ENCODE measurements at places on chromosomes 6 and 20. TPM values are rescaled to one million over a fixed set of nuclear protein-coding genes. Genes with fewer than 3 reads are reported as not detected.

Gene SLC29A1
- 92.5 TPM for total RNA-seq

Gene PSORS1C2
- not detected for total RNA-seq

Gene GPSM3
- total RNA-seq: 6.0 TPM

Gene RSPH3
- total RNA-seq: 4.0 TPM

Gene OR12D3
- total RNA-seq: not detected

Gene BICRAL
- total RNA-seq: 6.9 TPM

Gene SRMS
- total RNA-seq: not detected

Gene MMP24
- total RNA-seq: 0.20 TPM

Gene TCP11
- not detected for total RNA-seq

Gene ETV7
- total RNA-seq: 0.58 TPM

Gene CDH4
- 6.1 TPM for total RNA-seq

Gene RANBP9
- 58.2 TPM for total RNA-seq

Gene UBE2C
- total RNA-seq: 241 TPM

Gene UBE2V1
- total RNA-seq: 203 TPM

Gene ZSCAN12
- 13.1 TPM for total RNA-seq

Gene RCAN2
- 0.13 TPM for total RNA-seq

Gene BEND3
- total RNA-seq: 10.9 TPM

Gene SOBP
- 3.3 TPM for total RNA-seq

Gene LGSN
- total RNA-seq: not detected

Gene FAM83C
- total RNA-seq: not detected

Data from A673 (cell line).